Activated CD8-positive, alpha-beta T cell treated with anti-CD3 and anti-CD28 coated beads for 36 hours (primary cell): ENCODE measurements at places on chromosomes 4 and X.
A peak's percentile ranks its signal among the peaks of the same experiment; 100 is the strongest.

GRCh38 chr4:170849969-170850368, 760.2 kb upstream of the AADAT start:
- DNase-seq: no peak

GRCh38 chr4:53721263-53721662, 130.0 kb upstream of the LNX1 start:
- no peak for DNase-seq

GRCh38 chrX:110145854-110146253, 142.9 kb downstream of the TMEM164 start:
- peak; percentile 23 for DNase-seq

- no peak for DNase-seq
These were observed 1786.3 kb upstream of the TENM3 start for GRCh38 chr4:180456928-180457327.

GRCh38 chrX:148049441-148049840, 68.3 kb downstream of the FMR1NB start:
- no peak for DNase-seq
